Spinal cord (tissue), 10 donors: ENCODE measurements at places on chromosomes 5 and 9. TPM values are rescaled to one million over a fixed set of nuclear protein-coding genes. Genes with fewer than 3 reads are reported as not detected.

Gene OR13C2
- 0.30 TPM for total RNA-seq

Gene CNTNAP3
- 21.3 TPM for total RNA-seq

Gene PRELID1
- total RNA-seq, result 101 TPM

DNA sequence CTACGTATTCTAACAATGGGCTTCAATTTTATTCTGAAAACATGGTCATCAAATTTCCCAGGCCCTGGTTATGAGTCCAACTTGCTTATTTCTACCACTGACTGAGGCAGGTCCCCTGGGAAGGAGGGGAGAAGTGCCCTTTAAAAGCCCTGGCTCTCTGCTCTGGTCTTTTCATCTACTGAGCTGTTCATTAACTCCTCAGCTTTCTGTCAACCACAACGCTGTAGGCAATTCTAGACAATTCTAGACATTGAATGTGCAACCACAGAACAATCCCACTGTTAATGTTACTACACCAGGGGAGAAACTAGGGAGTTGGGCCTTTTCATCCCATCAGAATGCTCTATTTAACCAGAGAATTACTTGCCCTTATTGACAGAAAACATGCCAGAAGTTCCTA lies 10.0 kb downstream of the MOCS2 start:
- DNase-seq, result no peak

GRCh38 chr9:35732800-35733541 lies 505 bp downstream of the CREB3 start:
- DNase-seq, result peak; percentile 37

GRCh38 chr5:176155922-176156359 lies 82.3 kb upstream of the SIMC1 start:
- DNase-seq, result no peak

DNA sequence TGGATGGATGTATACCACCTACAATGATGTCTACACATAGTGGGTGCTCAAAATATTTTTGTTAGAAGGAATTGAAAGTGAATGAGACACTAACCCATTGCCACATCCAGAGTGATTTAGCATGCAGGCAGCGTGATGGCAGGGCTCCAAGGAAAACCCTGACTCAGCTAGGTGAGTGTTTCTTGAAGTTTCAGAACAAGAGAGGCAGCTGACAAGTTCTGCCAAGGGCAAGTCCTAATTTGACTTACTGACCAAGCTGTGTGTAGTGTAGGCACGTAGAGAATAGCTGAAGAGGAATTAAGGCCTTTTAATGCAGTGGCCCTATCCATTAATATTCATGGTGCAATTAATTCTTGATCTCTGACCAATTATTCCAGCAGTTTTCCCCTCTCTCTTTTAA lies 107.8 kb upstream of the ATP10B start:
- DNase-seq, result no peak

Gene SLC6A3
- 1.1 TPM for total RNA-seq

Gene ELOVL7
- 20.5 TPM for total RNA-seq

- DNase-seq, result no peak
Observed at GRCh38 chr5:62132276-62132675, 173.7 kb upstream of the KIF2A start.

- DNase-seq, result no peak
Observed at GRCh38 chr5:132425009-132425937, 55.8 kb downstream of the SLC22A5 start.

Gene FOXD4L5
- 0.22 TPM for total RNA-seq

Gene FOXI1
- not detected for total RNA-seq

DNA sequence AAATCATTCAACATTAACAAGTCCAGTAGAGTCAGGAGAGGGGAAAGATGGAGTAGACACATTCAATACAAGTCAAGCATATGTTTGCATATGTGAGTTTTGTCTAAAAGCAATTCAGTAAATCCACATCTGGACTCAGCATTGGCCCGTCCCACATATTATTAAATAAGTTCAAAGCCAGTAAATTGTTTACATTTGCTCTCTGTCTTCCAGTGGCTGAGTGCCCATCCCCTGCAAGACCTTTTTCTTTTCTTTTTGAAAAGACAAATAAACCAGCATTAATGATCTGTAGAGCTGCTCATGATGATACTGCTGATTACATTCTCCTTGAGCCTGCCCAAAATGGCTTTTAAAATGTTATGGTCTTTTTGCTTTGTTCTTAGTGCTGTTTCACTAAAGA lies 71.1 kb downstream of the TNC start:
- DNase-seq, result no peak

GRCh38 chr9:84375954-84376353 lies 35.4 kb upstream of the SLC28A3 start:
- no peak for DNase-seq

DNA sequence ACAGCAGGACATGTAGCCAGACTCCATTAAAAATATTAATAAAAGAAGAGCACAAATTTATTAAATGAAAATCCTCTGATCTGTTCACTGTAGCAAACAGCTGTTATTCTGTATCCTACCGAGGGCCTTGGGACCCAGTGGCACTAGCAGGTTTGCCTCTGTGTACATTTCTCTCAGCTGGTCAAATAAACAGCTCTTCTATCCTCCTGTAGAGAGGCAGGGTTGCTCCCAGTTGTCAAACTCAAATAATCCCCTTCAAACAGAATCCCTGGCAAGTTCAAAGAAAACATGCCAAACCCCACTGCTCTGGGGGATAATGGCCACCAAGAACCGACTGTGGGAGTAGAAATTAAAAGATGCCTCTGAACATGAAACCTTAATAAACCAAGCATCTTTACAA lies 1262.0 kb upstream of the DMAC1 start:
- DNase-seq, result no peak

DNA sequence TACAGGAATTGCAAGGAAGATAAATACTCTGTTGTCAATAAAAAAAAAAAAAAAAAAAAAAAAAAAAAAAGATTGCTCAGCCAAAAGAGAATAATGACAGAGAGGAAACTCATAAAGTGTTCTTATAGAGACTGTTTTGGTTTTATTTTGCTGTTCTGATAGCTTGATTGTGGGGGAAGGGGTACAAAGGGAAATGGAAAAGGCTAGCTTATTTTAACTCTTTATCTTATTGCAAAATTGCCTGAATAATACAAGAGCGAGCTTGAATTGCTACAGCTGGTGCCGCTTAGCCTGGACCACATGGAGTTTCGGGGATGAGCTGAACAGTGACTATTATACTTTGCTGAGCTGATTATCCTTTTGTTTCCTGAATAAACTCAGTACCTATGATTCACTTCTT lies 31.0 kb upstream of the SHISAL2B start:
- no peak for DNase-seq

DNA sequence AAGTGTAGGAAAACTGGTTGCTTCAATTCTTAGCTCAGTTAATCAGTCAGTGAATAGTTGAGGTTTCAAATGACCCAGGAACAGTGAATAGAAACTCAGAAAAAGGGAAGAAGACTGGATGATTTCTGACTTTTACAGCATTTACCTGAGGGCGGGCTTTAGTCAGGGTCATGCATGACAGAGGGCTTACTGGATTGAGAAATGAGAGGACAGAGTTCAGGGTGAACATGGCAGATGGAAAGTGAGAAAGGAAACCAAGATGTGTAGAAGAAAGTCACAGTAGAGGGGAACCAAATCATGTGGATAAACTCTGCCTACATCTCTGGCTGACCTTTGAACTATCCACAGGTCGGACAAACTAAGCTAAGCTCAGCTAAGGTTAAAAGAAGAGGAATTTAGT lies 596.0 kb downstream of the SEMA5A start:
- DNase-seq, result no peak

GRCh38 chr9:130962418-130963316 lies 23.6 kb upstream of the FIBCD1 start:
- DNase-seq, result peak; percentile 55

- DNase-seq, result no peak
Observed at GRCh38 chr9:85717220-85717619, 24.5 kb downstream of the AGTPBP1 start.

DNA sequence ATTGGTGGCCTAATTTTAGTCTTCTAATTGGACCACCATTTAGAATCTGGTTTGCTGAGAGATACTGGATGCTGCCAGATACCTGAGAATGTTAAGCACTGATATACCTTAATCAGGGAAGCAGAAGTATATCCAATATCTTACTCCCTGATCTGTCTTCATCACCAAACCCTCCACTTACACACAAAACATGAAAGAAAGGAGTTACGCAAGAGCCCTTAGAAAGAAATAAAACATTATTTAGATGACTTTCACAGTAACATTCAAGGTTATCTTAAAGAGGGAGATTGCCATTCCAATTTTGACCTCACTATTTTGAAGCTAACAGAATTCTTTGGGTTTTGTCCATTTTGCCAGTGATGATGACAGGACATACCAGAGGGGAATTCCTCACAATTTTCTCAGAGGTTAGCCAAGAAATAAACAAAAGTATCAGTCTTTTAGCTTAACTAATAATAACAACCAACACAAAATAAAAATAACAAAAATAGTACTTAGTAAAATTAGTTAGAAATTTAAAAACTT lies 496.1 kb downstream of the NFIB start:
- no peak for DNase-seq
